Activated naive CD4-positive, alpha-beta T cell treated with anti-CD3 and anti-CD28 coated beads for 36 hours (primary cell): ENCODE measurements at places on chromosomes 3 and 15.

DNA sequence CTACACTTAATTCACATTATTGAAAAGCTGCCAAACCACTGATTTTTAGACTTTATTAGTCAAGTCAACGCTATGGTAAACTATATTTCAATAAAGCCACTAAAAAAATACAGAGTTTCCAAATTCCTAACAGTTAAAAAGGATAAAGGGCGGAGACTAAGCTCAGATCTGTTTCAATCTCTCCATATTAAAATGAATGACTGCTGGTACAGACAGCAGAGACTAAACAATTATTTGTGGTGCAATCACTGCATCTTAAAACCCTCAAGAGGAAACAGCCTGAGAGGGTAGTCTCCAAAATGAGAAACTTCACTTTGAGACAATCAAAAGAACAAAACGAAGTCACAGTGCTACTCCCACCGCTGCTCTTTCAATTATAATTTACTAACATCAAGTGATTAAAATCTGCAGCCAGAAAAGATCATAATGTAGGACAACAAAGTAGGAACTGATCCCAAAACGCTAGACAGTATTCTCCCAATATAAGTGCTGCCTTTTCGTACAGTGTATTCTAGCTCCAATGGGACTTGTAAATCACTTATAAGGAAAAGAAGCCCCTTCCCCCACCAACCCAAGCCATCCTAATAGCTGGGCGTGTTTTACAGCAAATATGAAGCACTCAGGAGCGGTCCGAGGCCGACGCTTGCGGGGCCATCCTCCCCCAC, 1.2 kb downstream of the UBP1 start:
- DNase-seq = no peak

DNA sequence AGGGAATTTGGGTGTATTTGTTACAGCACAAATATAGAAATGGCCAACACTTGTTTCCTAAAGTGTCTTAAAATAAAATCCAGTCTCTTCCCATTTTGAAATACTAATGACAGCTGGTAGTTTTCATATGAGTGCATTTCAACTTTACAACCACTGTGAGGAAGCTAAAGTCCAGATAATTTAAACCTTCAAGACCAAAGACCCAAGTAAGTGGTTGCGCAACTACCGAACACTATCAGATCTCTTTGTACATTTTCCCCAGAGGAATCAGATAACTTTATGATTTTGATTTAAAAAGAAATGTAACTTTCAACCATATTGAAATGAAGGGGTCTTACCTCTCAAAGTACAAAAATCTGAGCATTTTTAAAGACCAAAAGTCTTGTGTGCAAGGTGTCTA, 14.3 kb downstream of the BCL2L10 start:
- no peak for DNase-seq

GRCh38 chr15:70596354-70597055, 166.9 kb downstream of the UACA start:
- DNase-seq = no peak

- no peak for DNase-seq
These were observed 388.5 kb upstream of the THBS1 start for GRCh38 chr15:39192351-39192750.

DNA sequence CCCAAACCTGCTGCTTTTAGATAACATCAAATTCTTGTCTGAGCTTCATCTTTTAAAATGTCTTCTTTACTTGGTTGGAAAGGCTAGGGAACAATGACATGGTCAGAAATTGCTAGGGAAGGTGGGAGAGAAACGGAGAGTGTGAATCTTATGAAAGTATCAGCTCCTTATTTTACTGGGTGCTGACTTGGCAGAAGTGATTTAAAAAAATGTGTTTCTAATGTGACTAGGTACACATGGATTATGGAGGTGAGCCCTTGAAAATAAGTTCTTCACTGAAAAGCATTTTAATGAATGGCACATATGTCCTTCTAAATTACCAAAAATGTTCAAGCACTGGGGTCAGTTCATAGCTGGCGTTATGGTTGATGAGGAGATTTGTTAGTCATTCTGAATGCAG, 54.0 kb upstream of the PPARG start:
- no peak for DNase-seq
